ENCODE measurements at places on chromosomes 16 and 17.

DNA sequence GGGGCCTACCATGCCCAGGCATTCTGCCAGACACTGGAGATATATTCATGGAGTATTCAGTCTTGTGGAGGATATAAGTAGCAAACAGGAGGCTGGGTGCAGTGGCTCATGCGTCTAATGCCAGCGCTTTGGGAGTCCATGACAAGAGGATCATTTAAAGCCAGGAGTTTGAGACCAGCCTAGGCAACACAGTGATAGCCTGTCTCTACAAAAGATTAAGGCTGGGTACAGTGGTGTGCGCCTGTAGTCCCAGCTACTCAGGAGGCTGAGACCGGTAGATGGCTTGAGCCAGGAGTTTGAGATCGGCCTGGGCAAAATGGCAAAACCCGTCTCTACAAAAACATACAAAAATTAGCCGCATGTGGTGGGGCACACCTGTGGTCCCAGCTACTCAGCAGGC is 37.7 kb upstream of the CDH3 start:
- H3K4me1 ChIP-seq, result no peaks in the 10 kb centered on the region
- no peaks in the 10 kb centered on the region for H3K27me3 ChIP-seq
- H3K27ac ChIP-seq, result no peak overlapping the region
- H3K36me3 ChIP-seq, result no peaks in the 10 kb centered on the region

- H3K27ac ChIP-seq, result no peak overlapping the region
- no peak overlapping the region for H3K4me3 ChIP-seq
- no peaks in the 10 kb centered on the region for H3K4me1 ChIP-seq
- no peaks in the 10 kb centered on the region for H3K36me3 ChIP-seq
- DNase-seq, result no peak
Measured at GRCh38 chr16:49424961-49425360, 51.4 kb downstream of the C16orf78 start.

- H3K36me3 ChIP-seq, result peaks cover 5% of the 10 kb centered on the region
- H3K27me3 ChIP-seq, result peaks cover 6% of the 10 kb centered on the region
- H3K4me1 ChIP-seq, result peaks cover 14% of the 10 kb centered on the region
- no peak for DNase-seq
- H3K4me3 ChIP-seq, result no peak overlapping the region
- H3K27ac ChIP-seq, result no peak overlapping the region
Measured at GRCh38 chr17:55549140-55549539, 37.9 kb upstream of the SMIM36 start.

DNA sequence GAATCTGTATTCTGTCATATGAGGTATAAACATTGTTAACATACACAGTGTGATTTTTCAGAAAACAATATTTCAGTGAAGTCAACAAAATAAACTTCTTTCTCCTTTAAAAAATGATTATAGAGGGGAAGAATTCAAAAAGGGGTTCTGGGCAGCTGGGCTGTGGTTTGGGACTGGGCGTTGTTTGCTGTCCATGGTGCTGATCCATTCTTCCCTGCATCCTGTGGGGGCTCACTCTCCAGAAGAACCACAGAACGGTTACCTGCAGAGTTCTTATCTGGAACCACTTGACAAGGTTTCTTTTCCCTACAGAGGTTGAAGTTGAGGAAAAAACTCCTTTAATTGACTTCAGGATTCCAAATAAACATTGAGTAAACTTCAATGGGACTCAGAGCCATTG is 1091.0 kb downstream of the CDH8 start:
- no peaks in the 10 kb centered on the region for H3K4me1 ChIP-seq
- H3K27ac ChIP-seq, result no peak overlapping the region
- no peaks in the 10 kb centered on the region for H3K27me3 ChIP-seq
- H3K36me3 ChIP-seq, result no peaks in the 10 kb centered on the region

GRCh38 chr16:57732037-57732436 is 3.5 kb upstream of the KATNB1 start:
- no peaks in the 10 kb centered on the region for H3K36me3 ChIP-seq
- DNase-seq, result no peak
- peaks cover 20% of the 10 kb centered on the region for H3K4me1 ChIP-seq
- H3K4me3 ChIP-seq, result no peak overlapping the region
- no peak overlapping the region for H3K27ac ChIP-seq

DNA sequence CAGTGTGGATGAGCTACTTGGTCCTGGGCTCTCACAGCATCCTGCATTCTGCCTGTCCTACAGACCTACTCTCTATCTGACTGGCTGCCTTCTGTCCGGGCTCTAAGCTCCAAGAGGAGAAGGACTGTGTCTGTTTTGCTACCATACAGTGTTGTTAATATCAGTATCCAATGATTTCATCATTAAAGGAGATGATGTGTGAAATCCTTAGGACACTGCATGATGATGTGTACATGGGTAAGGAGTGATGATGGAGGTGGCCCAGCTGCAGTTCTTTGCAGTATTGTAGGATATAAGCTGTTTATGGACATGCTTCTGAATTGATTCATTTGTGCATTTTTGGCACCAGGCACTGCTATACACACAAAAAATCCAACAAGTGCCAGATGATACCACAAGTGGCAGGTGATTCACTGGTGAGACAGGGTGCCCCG is 536.9 kb upstream of the CDH11 start:
- peak overlapping the region; percentile 75 for H3K27ac ChIP-seq
- H3K36me3 ChIP-seq, result no peaks in the 10 kb centered on the region
- peaks cover 2% of the 10 kb centered on the region for H3K27me3 ChIP-seq

- no peak overlapping the region for H3K4me3 ChIP-seq
- H3K27me3 ChIP-seq, result no peaks in the 10 kb centered on the region
- H3K27ac ChIP-seq, result no peak overlapping the region
- H3K36me3 ChIP-seq, result peaks cover 6% of the 10 kb centered on the region
- peaks cover 17% of the 10 kb centered on the region for H3K4me1 ChIP-seq
Measured at GRCh38 chr17:19865021-19865420, 2.7 kb downstream of the ULK2 start.

GRCh38 chr16:72015124-72015523 is 6.6 kb downstream of the DHODH start:
- H3K4me1 ChIP-seq, result peaks cover 9% of the 10 kb centered on the region
- no peak overlapping the region for H3K27ac ChIP-seq
- H3K36me3 ChIP-seq, result peaks cover 4% of the 10 kb centered on the region
- DNase-seq, result no peak
- no peaks in the 10 kb centered on the region for H3K27me3 ChIP-seq
- no peak overlapping the region for H3K4me3 ChIP-seq

- H3K4me3 ChIP-seq, result no peak overlapping the region
- no peaks in the 10 kb centered on the region for H3K36me3 ChIP-seq
- no peaks in the 10 kb centered on the region for H3K27me3 ChIP-seq
- DNase-seq, result no peak
Measured at GRCh38 chr17:71935341-71935740, 185.5 kb upstream of the SOX9 start.

- H3K27ac ChIP-seq, result no peak overlapping the region
- no peak for DNase-seq
- H3K4me3 ChIP-seq, result no peak overlapping the region
- peaks cover 16% of the 10 kb centered on the region for H3K4me1 ChIP-seq
- H3K36me3 ChIP-seq, result no peaks in the 10 kb centered on the region
Measured at GRCh38 chr17:76789235-76789788, 51.4 kb downstream of the MFSD11 start.
